Daoy (cell line): ENCODE measurements at places on chromosomes 3 and 15. TPM values are rescaled to one million over a fixed set of nuclear protein-coding genes. Genes with fewer than 3 reads are reported as not detected.

The GOLGA8R gene
- total RNA-seq: 0.48 TPM in 1 of 2 replicates, not detected in the other

The ARPP19 gene
- 372 and 409 TPM in 2 replicates for total RNA-seq

The RFC4 gene
- 167 and 198 TPM in 2 replicates for total RNA-seq

- no peak for DNase-seq
These were observed 26.8 kb upstream of the INSYN1 start for GRCh38 chr15:73779974-73780373.

DNA sequence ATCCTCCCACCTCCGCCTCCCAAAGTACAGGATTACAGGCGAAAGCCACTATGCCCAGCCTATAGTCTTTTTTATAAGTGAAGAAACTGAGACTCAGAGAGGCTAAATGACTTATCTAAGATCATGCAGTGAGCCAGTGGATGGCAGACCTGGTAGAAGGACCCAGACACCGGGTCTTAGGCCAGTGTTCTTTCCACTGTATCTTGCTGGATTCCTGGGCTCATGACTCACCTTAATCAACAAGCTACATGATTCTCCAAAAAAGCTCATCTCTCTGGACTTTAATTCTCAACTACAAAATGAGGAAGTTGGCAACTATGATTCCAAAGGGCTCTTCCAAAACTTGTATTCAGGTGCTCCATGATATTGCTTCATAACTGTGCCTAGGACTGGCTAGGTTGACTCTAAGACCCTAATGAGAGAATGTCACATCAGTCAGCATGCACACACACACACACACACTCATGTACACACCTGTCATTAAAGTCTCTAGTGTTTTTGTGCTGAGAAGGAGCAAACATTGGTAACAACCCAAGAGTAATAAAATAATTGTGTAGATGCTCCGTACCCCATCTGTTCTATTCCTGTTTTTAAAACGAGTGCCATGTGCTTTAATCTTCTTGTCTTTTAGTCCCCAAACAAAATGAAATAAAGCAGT, 89.7 kb upstream of the SLC4A7 start:
- no peak for DNase-seq

- DNase-seq: peak; percentile 92
These were observed 216.1 kb downstream of the SLCO3A1 start for GRCh38 chr15:92069308-92070250.
